NCI-H524 treated with DMSO at 0.1 percent for 48 hours (cell line): ENCODE measurements at places on chromosomes 7 and 10.

GRCh38 chr10:30974773-30975415 is 56.8 kb downstream of the ZNF438 start:
- DNase-seq, result no peak

GRCh38 chr7:3486841-3487240 is 185.8 kb downstream of the SDK1 start:
- DNase-seq, result no peak

GRCh38 chr10:102505462-102506115 is 1.8 kb downstream of the SUFU start:
- DNase-seq, result no peak

GRCh38 chr10:93710333-93710909 is 8.0 kb upstream of the FRA10AC1 start:
- DNase-seq, result no peak

GRCh38 chr10:60140651-60141632 is 234.6 kb upstream of the CCDC6 start:
- no peak for DNase-seq

GRCh38 chr7:151024435-151025056 is at the start of gene ATG9B:
ATG9B (minus strand) TSS chr7:151024494; CDS start chr7:151024423, 71 bp downstream.
- no peak for DNase-seq

DNA sequence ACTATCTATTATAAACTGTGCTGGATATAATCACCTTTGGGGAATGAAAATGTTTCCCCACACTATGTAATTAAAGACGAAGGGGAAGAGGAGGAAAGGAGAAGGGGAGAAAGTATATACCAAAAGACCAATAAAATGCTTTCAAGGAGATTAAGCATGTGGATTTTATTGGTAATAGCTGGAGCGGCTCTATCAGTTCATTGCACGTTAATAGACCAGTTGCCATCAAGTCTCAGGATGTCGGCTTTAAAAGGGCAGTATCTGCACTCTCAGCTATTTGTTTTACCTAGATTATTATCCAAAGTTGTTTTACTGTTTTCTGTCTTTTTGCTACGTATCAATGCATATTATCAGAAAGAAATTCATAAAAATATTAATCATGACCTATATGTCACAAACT is 9.0 kb downstream of the ETV1 start:
- DNase-seq, result no peak

DNA sequence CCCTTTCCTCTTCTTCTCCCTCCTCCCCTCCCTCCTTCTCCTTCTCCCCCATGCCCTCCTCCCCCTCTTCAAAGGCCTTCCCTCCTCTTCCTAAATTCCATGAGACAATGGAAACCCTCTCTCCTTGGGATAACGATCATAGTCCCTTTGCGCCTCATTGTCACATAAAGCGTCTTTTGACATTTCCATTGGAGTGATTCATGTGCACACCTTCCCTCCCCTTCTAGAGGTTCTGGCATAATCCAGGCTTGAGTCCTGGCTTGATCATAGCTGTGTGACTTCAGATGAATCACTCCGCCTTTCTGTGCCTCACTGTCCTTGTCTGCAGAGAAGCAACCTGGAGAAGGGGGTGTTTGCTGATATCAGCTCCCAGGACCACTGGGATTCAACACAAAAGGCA is 204.2 kb downstream of the TNS3 start:
- no peak for DNase-seq

DNA sequence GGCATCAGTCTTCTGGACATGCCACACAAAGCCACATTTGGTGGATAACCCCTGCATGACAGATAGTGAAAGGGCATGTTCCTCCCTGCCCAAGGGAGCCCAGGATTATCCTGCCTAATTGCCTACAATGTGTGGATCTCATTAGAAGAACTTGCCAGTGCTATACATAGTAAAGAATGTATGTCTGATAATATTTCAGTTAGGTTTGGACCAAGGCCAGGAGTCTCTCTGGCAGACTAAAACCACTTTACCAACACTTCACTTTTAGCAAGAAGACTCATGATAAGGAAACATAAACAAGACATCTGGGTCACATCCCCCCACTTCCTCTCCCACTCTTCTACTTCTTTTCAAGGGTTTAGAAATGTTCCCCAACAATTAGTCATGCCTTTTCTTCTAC is 196.7 kb downstream of the MTERF1 start:
- DNase-seq, result peak; percentile 59

GRCh38 chr7:46838463-46838862 is 743.4 kb downstream of the TNS3 start:
- DNase-seq, result no peak

DNA sequence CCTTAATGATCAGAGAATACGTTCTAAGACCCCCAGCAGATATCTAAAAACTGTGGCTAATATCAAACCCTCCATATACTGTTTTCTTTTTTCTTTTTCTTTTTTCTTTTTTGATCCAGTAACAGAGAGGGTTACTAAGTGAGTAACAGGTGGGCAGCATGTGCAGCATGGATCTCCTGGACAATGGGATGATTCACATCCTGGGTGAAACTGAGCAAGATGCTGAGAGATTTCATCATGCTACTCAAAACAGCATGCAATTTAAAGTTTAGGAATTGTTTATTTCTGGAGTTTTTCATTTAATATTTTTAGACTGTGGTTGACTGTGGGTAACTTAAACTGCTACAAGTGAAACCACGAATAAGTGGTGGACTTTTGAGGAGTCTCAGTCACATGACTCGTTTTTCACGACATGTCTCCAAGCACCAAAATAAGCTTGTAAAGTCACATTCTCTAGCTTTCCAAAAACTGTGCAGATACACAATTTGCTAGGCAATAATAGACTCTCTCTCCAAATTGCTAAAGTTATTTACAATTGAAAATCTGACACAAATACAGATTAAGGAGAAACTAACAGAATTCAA is 716.2 kb downstream of the NXPH1 start:
- DNase-seq, result no peak

DNA sequence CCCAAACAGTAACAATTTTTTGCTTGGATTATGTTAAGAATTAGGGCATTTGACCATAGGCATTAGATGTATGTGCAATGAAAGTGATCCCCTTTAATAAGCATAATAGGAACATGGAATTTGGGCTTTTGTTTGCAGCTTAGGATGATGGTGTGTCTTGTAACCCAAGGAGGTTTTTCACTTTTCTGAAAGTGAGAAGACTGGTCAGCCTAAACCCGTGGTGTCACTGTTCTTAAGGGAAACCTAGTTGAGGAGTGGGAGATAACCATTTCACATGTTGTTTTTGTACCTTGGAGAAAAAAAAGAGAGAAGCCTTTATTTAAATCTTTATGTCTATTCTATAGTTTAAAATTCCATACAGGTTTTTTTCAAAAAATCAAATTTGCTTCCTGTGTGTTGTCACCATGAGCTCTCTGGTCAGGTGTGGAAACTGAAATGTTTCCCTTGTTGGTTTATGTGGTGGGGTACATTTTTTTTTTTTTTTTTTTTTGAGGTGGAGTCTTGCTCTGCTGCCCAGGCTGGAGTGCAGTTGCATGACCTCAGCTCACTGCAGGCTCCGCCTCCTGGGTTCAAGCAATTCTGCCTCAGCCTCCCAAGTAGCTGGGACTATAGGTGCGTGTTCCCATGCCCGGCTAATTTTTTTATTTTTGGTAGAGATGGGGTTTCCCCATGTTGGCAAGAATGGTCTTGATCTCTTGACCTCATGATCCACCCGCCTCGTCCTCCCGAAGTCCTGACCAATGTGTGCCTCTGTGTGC is 7.7 kb downstream of the CCM2 start:
- no peak for DNase-seq

GRCh38 chr7:93016681-93017381 is 100.9 kb downstream of the SAMD9 start:
- DNase-seq, result no peak

- DNase-seq, result no peak
These were observed 246.2 kb upstream of the SEMA3C start for GRCh38 chr7:81165070-81165469.

GRCh38 chr7:99374111-99375064 is at the start of gene ARPC1B:
ARPC1B (plus strand) TSS chr7:99374730; CDS start chr7:99385715, 10,985 bp downstream.
- no peak for DNase-seq

DNA sequence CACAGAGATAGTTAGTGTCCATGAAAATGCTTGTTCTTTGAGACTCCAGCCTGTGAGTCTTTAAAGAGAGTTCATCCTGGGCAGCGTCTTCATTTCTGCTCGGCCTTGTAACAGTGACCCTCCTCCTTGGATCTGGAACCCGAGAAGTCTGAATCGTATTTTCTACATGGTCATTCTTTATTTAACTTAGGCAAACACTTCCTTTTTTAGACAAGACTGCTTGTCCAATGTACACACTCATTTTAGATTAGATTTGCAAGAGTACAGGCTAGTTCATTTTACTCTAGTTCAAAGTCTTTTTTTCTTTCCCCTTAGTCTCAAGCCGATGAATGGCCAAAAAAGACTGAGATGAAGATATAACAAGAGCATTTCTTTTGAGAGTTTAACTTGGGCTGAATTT is 133.5 kb downstream of the CHN2 start:
- no peak for DNase-seq
